Pancreas (tissue), 10 donors: ENCODE measurements at places on chromosomes 2 and 18. TPM values are rescaled to one million over a fixed set of nuclear protein-coding genes. Genes with fewer than 3 reads are reported as not detected.
A peak's percentile ranks its signal among the peaks of the same experiment; 100 is the strongest.

Gene IL37
- not detected for total RNA-seq

Gene DSG1
- not detected for total RNA-seq

Gene GALNT5
- total RNA-seq = 0.12 TPM

Gene CMPK2
- 4.3 TPM for total RNA-seq

Gene PRSS56
- total RNA-seq = not detected

GRCh38 chr2:38748943-38749804, 2.0 kb downstream of the SRSF7 start:
- no peak for DNase-seq

- no peak for DNase-seq
Measured at GRCh38 chr2:126857502-126857901, 41.2 kb upstream of the TEX51 start.

GRCh38 chr18:22422909-22423548, 5.3 kb upstream of the CTAGE1 start:
- DNase-seq = peak; percentile 88

- DNase-seq = no peak
Measured at GRCh38 chr18:63979409-63979920, 9.6 kb downstream of the SERPINB8 start.

GRCh38 chr18:9995631-9996030, 81.8 kb downstream of the VAPA start:
- DNase-seq = no peak

DNA sequence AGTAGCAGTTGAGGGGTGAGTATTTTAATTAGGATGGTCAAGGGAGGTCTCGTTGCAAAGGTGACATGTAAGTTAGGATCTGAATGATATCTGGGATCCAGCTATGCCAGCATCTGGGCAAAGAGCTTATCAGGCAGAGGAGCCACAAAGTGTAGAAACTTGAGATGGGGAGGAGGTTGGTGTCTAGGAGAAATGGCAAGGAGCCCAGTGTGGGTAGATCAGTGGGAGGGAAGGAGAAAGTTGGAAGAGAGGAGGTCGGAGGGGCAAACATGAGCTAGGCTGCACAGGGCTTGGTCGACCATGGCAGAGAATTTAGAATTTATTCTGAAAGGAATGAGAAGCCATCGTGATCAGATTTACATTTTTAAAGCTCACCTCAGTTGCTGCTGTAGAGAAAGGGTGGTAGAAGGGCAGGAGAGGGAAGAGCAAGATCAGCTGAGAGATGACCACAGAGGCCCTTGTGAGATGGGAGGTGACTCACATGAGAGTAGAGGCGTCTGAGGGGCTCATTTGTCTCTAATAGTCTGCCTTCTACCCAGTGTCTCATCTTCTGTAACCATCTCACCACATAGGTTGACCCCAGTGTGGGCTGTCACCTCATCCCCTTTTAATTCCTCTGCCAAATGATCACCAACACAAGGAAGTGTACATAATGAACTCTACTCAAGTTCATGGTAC, 170.0 kb downstream of the ETAA1 start:
- no peak for DNase-seq

GRCh38 chr2:9594366-9595054, 36.3 kb downstream of the YWHAQ start:
- peak; percentile 32 for DNase-seq

DNA sequence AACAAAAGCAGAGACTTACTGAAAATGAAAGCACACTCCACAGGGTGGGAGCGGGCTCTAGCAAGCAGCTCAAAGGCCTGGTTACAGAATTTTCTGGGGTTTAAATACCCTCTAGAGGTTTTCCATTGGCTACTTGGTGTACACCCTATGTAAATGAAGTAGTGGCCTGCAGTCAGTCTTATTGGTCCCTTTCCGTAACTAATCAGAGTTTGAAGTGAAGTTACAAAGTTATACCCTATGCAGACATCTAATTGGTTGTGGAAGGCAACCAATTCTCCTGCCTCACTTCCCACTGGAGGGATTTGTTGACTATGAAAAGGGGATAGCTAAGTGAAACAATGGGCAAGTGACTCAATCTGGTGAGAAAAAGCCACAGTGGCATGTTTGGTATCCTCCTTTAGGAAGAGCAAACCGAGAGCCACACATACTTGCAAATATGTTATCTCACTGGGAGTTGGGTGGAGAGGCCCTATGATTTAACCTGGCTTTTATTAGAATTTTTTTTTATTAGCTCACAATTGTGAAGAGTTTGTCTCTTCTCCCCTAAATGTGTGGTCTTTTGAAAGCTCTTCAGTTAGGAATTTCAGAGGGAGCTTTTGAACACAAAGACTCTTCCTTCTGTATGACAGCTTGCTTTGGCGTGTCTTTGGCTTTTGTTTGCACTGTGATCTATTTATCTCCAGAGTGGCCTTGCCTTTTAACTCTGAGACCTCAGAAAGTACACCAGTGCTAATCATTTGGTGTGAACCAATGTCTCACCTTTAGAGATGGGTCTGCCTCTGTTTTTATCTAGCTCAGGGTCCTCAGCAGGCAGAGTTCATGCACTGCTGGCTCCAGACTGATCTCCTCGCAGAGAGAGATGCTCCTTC, 69.6 kb downstream of the MAP4K4 start:
- no peak for DNase-seq
